ENCODE measurements at places on chromosomes 1 and 21.

- no peak for DNase-seq
Observed at GRCh38 chr1:50135716-50136115, 27.0 kb downstream of the ELAVL4 start.

DNA sequence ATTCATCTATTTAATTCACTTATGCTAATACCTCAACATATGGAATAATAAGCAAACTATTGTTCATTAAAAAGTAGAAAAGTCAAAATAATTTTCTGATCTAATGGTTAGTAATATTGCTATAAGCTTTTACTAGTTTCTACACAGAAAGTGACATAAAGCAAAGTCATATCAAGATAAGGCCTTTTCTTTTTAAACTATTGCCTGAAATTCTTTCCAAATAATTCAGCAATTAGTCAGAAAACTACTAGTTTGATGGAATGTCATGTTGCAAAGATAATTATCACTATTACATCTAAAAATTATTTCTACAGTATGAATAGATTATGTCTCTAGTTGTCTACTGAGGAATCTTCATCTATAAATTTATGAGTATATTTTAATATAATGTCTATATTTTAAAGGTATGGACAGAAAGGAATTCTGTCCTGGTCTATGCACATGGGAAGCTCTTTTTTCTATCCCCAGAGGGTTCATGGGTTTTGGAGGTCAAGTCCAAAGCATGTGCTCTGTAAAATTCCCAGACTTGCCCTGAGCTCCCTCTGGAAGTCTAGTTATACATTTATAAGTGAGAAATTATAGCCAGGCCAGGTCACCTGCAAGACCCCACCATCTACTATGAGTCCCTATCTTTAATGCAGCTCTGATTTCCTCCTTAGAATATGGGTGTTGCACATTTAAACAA is 84.6 kb upstream of the DPYD start:
- no peak for DNase-seq

DNA sequence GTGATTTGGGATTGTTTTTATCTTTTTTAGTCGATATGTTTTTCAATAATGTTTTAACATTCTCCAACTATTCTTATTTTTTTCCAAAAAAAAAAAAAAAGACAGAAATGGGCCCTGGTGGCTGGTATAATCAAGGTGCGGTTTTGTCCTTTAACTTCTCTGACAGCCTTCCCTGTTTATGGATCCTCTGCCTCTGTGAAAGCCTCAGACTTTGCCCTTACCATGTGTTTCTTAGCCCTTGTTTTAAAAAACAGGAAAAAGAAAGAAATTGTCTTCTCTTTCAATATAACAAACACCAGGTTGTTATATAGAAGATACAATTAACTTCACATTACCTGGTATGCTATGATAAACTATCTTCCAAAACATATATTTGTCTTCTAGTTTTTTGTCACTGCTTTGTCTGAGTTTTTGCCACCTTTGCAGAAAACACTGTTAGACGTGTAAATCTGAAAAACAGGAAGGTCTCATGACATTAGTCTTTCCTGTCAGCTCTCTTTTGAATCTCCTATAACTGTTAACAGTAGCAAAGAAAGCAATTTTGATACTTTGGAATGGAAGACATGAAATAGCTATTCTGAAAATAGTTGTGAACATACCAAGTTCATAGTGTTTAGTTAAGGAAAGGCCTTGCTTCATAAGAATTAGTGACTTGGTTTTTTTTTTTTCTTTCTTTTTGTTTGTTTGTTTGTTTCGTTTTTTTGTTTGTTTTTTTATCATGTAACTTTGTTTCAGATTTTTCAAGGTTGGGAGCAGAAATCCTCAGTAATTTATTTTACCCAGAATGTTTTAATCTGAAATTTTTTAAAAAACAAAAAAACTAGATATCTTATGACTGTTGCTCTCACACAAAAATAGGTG is 31.7 kb upstream of the CACYBP start:
- no peak for DNase-seq

DNA sequence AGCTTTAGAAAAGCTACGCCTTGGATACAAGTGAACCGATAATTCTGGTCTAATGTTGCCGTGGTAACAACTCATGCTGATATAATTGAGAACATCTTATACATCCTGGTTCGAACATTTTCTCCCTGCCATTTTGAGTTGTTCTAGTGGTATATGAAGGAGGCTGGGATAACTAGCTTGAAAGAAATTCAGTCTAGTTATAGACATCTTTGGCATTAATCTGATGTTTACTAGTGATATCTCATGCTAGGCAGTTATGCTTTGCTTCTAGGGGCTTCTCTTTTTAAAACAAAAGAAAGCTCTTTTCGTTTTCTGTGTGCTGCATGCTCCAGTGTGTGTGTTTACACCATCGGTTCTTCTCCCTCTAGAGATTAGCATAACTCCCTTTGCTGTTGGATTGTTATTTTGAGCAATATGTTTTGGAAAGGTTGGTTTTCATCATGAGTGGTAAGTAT is 20.5 kb downstream of the PRKACB start:
- no peak for DNase-seq

- DNase-seq, result no peak
Observed at GRCh38 chr1:15172405-15173259, 19.1 kb downstream of the TMEM51 start.

- DNase-seq, result peak; percentile 23
Observed at GRCh38 chr1:47755101-47755990, 241.8 kb downstream of the TRABD2B start.

GRCh38 chr1:232548691-232549090 is 81.2 kb downstream of the SIPA1L2 start:
- DNase-seq, result no peak

DNA sequence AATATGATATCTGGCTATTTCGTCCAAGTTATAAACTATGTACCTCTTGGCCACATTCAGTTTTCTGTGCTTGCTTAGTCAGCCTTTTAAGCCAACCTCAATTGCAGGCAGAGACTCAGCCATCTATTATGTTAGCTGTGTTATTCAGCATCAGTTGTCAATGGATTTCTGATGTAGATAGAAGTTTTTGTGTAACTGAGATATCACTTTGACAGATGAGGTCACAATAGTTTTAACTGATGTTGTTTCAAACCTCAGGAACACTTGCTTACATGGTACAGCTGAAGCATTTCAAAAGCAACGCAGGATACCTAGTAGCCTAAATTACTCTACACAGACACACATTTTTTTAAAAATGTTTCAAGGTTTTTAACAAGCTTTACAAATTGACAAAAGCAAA is 1478.0 kb downstream of the NCAM2 start:
- no peak for DNase-seq

- no peak for DNase-seq
Observed at GRCh38 chr1:163320891-163321290, 863 bp upstream of the NUF2 start.

DNA sequence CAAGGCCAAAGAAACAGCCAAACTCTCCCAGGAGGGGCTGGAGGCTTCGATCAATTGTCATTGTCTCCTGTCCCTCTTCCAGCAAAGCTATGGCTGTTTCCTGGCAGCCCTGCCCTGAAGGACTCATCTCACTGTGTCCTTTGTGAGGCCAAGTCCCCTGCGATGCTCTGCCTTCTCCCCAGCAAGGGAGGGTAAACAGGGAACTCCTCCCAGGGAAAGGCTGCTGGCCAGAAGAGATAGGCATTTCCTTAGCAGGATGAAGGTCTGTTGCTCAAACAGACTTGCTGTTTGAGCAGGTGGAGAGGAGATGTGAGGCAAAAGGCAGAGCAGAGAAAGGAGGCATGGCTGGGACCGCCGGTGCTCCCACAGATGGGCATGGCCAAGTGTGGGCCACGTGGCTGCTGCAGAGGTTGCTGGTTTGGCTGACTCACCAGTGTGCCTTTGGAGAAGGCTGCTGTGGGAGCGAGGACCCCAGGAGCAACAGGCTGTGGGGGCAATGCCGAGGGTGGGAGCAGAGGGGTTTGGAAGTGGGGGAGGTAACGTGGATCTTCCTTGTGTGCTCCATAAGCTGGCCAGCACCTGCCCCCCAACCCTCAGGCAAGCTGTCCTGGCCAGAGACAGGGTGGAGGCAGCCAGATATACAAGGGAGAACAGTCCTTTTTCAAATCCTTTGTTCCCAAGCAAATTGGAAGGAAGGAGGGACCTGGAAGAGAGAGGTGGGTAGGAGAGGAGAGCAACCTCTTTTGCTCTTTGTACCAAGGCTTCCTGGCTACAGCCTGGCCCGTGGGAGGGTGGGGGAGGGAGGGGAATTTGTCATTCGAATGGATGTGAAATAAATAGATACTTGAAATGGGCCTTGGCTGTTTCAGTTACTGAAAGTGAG is 449.8 kb downstream of the SIPA1L2 start:
- no peak for DNase-seq

- DNase-seq, result no peak
Observed at GRCh38 chr1:214188835-214189234, 92.1 kb upstream of the SMYD2 start.

- no peak for DNase-seq
Observed at GRCh38 chr21:45970674-45971615, 10.6 kb upstream of the COL6A1 start.

- DNase-seq, result no peak
Observed at GRCh38 chr1:7151978-7152377, 366.7 kb downstream of the CAMTA1 start.

GRCh38 chr1:155093911-155094621 is 15.4 kb downstream of the EFNA3 start:
- DNase-seq, result no peak

- no peak for DNase-seq
Observed at GRCh38 chr1:227854189-227854588, 38.7 kb downstream of the PRSS38 start.

- no peak for DNase-seq
Observed at GRCh38 chr1:154689083-154689482, 81.1 kb upstream of the ADAR start.

DNA sequence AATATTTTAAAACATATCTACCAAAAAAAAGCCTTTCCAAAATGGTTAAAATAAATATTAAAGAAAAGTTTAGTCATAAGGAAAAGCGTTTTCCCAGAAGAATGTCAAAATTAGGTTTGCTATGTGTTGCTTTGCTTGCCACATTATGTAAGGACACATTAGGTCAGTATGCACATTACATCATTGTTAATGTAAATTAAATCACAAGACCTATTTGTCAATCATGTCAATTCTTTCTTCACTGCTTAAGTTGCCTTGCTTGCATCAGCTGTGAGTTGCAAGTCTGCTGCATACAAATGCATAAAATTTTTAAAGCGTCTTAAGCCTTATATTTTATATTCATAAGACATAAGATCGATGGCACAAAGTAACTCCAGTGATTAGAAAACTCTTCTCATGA is 448.9 kb downstream of the PCP4 start:
- no peak for DNase-seq

DNA sequence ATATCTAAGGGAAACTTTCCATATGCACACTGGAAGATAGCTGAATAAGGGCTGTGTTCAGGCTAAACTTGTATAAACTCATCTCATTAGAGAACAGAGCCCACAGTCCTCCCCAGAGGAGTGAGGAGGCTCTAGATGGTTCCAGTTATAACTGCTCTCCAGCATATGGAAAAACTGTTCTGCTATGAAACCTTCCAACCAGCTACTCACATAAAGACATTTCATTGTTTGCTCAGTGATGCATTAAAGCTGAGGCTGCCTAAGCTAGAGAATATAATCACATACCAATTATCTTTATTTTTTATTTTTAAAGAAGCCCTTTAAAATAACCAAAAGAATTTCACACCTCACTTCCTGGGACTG is 13.3 kb downstream of the AHCYL1 start:
- no peak for DNase-seq

- no peak for DNase-seq
Observed at GRCh38 chr1:37147392-37147831, 113.1 kb upstream of the GRIK3 start.

DNA sequence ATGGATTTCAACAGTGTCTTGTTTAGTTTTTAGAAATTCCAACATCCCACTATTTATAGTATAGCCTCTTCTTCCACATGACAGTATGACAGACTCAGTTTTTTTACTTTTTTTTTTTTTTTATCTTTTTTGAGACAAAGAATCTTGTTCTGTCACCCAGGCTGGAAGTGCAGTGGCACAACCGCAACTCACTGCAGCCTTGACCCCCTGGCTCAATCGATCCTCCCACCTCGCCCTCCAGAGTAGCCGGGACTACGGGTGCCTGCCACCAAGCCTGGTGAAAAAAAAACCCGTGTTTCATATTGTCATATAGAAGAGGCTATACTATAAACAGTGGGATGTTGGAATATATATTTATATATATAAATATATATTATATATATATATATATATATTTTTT is 1.2 kb upstream of the DR1 start:
- no peak for DNase-seq

GRCh38 chr1:27581823-27582243 is 22.1 kb downstream of the AHDC1 start:
- no peak for DNase-seq

DNA sequence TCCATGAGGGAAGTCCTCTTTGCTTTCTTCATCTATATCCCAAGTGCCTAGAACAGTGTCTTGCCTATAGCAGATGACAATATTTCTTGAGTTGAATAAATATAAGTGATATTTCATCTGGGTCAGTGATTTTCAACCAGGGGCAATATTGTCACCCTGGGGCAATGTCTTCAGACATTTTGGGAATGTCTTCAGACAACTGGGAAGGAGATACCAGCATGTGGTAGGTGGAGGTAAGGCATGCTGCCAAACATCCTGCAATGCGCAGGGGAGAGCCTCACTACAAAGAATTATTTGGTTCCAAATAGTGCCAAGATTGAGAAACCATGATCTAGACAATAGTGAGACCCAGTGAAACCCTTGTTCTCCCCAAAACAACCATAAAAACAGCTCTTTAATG is 54.7 kb downstream of the C1orf94 start:
- no peak for DNase-seq

DNA sequence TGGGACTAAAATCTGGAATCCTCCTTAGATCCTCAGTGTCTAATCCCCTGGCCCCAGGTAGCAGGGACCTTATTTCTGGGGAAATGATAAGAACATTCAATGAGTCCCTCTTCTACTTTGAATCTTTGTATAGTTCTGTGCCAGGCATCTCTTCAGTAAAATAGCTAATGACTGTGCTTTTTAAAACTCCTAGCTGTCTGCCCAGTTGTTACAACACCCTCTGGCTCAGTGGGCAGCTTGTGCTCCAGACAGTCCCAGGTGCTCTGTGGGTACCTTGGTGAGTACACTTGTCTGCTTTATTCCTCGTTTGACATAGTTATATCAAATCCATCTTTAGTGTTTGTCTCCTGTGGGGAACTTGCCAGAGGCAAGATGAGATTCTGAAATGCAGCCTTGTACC is 18.0 kb downstream of the TGFB2 start:
- no peak for DNase-seq

DNA sequence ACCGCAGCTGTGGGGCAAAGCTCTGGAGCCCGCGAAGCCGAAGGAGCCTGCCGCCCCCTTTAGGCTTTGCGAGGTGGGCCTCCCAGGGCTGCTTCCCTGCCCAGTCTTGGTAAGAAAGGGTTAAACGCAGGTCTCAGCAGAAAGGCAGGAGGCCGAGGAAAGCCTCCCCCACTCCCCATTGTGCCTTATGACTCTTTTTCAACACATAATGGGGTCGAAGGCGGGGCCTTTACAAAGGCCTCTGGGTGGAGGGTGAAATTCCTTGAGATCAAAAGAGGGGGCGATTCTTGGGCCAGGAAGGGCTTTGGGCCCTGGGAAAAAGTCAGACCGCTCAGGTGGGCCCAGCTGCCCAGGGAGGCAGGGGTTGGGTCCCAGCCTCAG is 880 bp downstream of the ALPL start:
- DNase-seq, result no peak

- DNase-seq, result no peak
Observed at GRCh38 chr1:56414728-56415224, 164.6 kb downstream of the PLPP3 start.

- no peak for DNase-seq
Observed at GRCh38 chr1:18726368-18726767, 95.7 kb downstream of the PAX7 start.
